ENCODE measurements at places on chromosomes 2 and 18.

DNA sequence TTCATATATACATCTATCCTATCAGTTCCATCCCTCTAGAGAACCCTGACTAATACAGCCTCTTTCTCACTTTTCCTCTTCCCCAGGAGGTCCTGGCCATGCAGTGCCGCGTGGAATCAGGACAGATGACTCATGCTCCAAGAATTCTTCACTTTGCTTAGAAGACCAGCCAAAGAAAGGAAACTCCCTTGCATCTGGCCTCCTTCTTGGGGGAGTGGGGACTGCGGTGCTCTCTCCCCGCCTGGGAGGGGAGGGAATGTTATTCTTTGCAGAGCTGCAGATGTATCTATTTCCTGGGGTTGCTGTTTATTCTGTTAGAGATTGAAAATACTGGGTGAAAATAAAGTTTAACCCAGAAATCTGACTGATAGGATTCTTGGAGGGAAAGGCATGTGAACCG, 111.5 kb upstream of the SH3BP4 start:
- no peak for DNase-seq

- no peak for DNase-seq
Measured at GRCh38 chr2:68466361-68466777, 725 bp downstream of the FBXO48 start.

DNA sequence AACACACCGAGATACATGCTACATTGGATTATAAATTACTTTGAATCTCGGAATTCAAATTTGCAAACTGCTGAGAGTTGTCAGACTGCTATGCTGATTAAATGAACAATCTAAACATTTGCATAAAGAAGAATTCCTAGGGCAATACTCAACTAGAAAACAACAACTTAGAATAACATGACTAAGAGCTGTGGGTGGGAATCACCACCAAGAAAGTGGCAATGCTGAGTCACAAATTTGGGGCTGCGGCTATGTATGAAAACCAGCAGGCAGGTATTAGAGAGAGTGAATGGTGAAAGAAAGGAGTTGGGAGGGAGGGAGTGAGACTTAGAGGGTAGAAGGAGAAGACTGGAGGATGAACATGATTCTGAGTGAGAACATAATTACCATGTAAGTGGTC, 559.5 kb downstream of the PIK3C3 start:
- DNase-seq, result no peak

DNA sequence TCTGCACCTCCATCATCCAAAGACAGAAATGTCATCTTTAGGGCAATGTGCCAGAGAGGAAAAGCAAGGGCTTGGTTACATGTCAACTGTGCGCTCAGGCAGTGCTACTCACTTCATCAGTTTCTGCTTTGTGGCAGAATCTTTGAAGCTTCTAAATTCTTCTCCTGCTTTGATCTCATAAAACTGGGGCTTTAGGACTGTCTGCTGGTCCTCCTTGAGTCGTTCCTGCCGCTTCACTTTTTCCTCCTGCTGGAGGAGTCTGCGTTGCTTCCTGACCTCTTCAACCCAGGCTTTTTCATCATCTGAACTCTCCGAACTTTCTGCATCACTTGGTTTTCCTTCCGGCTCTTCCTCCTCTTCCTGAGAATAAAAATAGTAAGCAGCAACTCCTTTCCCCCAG, 100.8 kb downstream of the NOL10 start:
- DNase-seq, result no peak

DNA sequence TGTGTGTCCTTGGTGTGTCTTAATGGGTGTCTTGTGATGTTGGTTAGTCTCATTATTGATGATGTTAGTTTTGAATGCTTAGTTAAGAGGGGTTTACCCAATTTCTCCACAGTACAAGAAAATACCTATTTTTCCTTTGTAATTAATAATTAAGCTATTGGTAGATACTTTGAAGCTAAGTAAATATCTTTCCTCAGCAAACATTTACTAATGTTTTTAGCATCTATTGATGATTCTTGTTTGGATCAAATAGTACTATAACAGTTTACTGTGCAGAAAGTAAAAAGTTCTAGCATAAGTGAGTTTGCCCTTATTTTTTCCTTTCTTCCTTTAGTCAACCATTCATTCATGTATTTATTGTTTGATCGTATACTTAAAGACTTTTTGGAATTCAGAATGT, 19.1 kb downstream of the MAP3K20 start:
- no peak for DNase-seq

DNA sequence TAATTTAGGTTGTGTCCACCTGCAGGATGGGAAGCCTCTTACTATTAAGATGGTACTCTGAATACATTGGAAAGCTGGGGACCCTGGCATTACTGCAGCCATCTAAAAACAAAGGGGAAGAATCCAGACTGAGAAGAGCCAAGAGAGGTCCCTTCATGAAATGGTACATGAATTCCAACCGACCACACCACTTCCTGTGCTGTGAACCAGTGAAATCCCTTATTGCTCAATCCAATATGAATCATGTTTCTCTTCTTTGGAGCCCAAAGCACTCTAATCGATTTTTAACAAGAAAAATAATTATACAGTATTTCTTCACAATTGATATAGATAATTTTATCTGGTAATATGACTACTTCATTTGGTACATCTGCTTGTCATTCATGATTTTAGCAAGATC, 479.7 kb upstream of the RAB6C start:
- DNase-seq, result no peak

GRCh38 chr2:39306626-39307025, 62.9 kb upstream of the CDKL4 start:
- no peak for DNase-seq

DNA sequence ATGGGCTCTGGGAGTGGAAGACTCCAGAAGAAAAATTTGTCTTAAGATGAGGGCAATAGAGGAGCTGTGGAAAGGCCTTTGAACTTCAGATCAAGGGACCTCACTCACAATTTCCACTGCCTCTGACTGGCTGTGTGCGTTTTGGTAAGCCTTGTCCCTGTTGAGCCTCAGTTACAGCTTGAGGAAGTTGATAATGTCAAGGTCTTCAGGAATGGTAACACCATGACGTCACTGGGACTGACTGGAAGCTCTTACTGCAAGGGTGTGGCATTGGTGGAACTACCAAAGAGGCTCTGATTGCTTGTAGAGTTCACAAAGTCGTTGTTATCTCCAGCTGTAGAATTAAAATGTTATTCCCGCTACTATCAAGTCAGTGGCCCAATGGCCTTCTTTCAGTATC, 29.2 kb upstream of the CTAGE1 start:
- DNase-seq, result no peak

DNA sequence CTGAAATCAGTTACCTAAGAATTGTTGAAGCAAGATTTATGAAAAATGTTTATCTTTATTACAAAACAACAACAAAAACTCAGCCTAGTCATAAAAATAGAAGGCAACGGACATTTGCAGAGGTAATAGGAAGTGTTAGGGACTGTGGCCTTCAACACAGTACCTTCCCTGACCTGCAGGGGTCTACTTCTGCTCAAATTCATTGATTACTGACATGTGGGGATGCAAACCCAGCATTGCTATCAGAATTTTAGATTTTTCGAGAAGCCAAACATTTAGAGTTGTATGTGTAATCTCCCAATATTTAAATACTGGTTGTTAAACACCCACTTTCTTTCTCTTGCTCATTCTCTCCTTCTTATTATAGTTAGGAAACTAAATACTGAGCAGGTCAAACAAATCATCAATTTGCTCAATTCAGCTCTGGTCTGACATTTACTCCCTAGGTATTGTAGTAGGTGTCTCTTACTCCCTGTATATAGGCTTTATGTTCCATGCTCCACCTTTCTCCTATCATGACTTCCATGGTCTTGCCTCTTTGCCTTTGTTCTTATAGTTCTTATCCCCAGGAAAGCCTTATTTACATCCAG, 198.5 kb downstream of the UBE2E3 start:
- DNase-seq, result no peak

DNA sequence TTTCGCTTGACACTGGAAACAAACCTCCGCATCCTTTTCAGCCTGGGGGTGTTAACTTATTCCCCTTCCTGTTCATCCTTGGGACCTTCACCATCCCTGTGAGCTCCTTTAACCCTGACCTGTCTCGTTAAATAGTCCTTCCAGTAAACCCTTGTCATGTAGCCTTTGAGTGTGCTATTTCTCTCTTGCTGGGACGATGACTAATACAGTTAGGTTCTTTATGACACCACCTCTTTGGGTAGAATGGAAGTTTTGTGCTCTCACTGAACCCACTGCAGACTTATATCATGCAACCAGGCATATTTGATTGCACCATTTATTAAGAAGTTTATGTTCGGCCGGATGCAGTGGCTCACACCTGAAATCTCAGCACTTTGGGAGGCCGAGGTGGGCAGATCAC, 40.5 kb upstream of the GAREM1 start:
- no peak for DNase-seq

- no peak for DNase-seq
Measured at GRCh38 chr2:237242091-237242536, 156.4 kb downstream of the COPS8 start.

- no peak for DNase-seq
Measured at GRCh38 chr2:214069254-214069653, 341.6 kb upstream of the VWC2L start.

DNA sequence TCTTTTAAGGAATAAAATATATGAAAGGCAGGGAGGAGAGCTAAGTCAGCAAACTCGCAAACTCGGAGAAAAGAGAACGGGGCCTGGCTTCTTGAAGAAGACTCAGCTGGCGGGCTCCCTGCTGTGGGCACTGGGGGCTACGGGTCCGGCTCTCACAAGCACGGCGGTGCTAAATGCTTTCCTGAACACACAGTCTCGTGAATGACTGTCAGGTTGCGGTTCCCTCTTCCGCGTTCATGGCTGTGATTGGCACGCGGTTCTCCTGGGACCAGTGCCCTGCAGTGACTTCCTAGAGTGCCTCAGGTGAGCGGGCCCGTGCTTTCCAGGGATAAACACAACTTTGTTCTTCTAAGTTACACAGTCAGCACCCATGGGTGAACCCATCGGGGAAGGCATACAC, 208.4 kb downstream of the HDAC4 start:
- no peak for DNase-seq

DNA sequence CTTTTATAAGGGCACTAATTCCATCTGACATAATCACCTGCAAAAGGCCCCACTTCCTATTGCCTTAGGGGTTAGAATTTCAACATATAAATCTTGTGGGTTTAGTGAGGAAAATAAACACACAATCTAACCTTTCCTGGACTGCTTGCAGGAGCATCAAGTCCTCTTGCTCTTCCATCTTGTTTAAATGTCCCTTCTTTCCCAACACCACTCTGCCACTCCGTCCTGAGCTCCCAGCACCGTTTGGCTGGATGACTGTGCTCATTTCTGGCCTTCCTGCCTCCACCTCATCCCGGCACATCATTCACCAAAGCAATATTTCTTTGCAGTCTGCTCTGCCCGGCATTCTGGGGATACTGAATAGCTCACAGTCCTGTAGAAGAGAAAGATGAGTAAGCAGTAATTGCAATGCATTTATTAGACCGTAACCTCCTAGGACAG, 247.8 kb downstream of the BCL2 start:
- no peak for DNase-seq

- no peak for DNase-seq
Measured at GRCh38 chr18:76362676-76363075, 132.4 kb downstream of the ZNF516 start.

DNA sequence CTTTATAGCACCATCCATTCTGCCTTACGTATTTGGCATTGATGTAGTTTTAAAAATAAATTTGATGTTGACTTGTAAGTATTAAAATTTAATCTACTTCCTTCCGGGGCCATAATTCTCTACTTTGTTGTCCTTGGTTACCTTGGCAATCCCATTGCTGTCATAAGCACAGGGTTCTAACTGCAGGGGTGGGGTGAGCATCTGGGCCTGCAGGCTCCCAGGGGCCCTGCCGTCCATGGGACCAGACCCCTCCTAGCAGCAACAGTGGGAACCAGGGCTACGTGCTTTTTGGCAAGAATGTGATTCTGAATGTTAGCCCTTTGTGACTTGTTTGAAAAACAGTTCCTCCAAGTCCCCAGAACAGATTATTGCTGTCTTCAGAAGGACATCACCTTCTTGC, 4.9 kb downstream of the ASAP2 start:
- no peak for DNase-seq

DNA sequence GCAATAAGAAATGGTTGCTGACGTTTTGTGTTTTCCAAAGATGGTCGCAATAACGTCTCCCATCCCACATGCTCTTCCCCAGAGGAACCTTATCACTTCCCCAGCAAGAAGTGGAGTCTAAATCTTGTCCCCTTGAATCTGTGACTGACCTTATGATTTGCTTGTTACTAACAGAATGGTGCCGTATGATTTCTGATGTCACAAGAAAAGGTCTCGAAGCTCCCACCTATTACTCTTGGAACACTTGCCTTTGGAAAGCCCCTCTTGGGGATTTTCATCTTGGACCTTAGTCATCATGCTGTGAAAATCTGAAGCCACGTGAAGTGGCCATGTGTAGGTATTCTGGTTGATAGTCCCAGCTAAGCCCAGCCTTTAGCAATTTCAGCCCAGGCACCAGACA, 86.2 kb upstream of the GLS start:
- no peak for DNase-seq

DNA sequence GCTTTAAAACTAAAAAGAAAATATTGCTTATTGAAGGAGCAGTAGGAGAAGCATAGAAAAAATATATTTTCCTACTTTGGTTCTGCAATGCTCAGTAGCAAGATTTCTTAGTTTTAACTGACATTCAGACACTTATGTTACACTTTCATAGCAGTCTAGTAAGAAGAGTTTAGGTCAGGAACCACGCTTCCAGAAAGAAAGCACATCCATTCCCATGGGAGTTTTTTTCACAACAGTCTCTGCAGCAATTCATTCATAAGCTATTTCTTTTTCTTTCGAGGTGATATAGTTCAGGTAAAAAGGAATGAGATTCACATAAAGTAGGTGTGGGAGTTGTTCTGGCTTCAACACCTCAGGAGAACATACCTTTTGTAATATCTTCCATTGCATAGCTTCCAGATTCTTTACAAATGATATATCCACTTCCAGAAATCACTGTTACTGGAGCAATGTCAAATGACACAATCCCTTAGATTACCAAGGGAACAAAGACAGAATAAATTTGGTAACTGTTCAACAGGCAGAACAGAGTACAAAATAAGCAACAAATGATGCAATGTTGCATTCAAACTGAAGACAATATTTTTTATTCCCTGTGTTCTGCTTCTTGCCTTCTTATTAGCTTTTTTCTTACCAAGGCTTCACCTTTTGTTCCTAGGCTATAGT, 95.2 kb upstream of the GULP1 start:
- DNase-seq, result no peak

GRCh38 chr2:178954049-178954448, 95.9 kb downstream of the CCDC141 start:
- no peak for DNase-seq

DNA sequence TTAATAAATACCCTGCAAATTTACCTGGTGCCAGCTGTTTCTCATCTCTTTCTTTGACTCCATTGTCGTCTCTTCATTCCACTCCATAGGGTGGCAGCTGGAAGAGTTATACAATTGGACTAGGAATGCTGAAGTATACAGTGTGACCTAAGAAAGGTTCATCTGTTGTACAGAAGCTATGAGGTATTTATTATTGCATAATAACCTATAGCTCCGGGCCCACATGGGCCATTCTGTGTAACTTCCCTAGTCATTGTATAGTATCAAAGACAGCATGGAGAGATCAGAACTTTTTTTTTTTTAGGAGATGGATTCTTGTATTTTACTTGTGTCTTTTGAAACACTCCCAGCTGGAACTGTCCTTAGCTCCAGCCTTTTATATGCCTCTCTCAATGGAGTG, 26.2 kb downstream of the BMP10 start:
- no peak for DNase-seq
